Activated CD4-positive, alpha-beta T cell treated with anti-CD3 and anti-CD28 coated beads for 36 hours (primary cell): ENCODE measurements at places on chromosomes 12 and 14.
A peak's percentile ranks its signal among the peaks of the same experiment; 100 is the strongest.

GRCh38 chr14:71606064-71606463 lies 326.2 kb upstream of the RGS6 start:
- H3K4me1 ChIP-seq: peaks cover 34% of the 10 kb centered on the region
- no peak for DNase-seq
- H3K27me3 ChIP-seq: no peaks in the 10 kb centered on the region
- H3K36me3 ChIP-seq: peaks cover 13% of the 10 kb centered on the region
- no peak overlapping the region for H3K4me3 ChIP-seq
- no peak overlapping the region for H3K27ac ChIP-seq

GRCh38 chr14:71932229-71932981 lies at the start of gene RGS6:
RGS6 (plus strand) TSS chr14:71932429.
- peaks cover 51% of the 10 kb centered on the region for H3K27me3 ChIP-seq
- peak within 1 kb of the TSS; percentile 44 for H3K4me3 ChIP-seq
- H3K4me1 ChIP-seq: peaks cover 17% of the 10 kb centered on the region
- H3K36me3 ChIP-seq: no peaks in the 10 kb centered on the region
- DNase-seq: peak; percentile 63

- H3K27me3 ChIP-seq: no peaks in the 10 kb centered on the region
- H3K4me1 ChIP-seq: no peaks in the 10 kb centered on the region
- no peak for DNase-seq
- H3K27ac ChIP-seq: no peak overlapping the region
These were observed 47.2 kb downstream of the MYF5 start for GRCh38 chr12:80763874-80764273.

DNA sequence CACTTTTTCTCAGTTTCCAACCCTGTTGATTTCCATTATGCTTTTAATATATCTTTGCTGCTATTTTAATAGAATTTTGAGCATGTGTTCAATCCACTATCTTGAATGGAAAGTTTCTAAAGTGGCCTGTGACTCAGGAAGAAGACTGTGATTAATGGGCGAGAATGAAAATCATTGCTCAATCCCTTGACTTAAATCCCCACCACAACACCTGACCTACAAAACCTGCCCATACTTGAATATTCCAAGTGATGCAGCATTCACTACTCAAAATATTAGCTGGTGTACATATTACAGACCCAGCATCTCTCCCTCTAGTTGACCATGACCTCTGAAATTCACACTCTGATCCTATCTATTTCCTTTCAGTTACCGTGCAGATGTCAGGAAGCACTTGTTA lies 1.3 kb upstream of the OAS3 start:
- peaks cover 37% of the 10 kb centered on the region for H3K4me1 ChIP-seq
- no peaks in the 10 kb centered on the region for H3K27me3 ChIP-seq
- DNase-seq: no peak

- DNase-seq: no peak
- H3K4me1 ChIP-seq: no peaks in the 10 kb centered on the region
These were observed 263.2 kb downstream of the RAD51B start for GRCh38 chr14:68082698-68083291.

DNA sequence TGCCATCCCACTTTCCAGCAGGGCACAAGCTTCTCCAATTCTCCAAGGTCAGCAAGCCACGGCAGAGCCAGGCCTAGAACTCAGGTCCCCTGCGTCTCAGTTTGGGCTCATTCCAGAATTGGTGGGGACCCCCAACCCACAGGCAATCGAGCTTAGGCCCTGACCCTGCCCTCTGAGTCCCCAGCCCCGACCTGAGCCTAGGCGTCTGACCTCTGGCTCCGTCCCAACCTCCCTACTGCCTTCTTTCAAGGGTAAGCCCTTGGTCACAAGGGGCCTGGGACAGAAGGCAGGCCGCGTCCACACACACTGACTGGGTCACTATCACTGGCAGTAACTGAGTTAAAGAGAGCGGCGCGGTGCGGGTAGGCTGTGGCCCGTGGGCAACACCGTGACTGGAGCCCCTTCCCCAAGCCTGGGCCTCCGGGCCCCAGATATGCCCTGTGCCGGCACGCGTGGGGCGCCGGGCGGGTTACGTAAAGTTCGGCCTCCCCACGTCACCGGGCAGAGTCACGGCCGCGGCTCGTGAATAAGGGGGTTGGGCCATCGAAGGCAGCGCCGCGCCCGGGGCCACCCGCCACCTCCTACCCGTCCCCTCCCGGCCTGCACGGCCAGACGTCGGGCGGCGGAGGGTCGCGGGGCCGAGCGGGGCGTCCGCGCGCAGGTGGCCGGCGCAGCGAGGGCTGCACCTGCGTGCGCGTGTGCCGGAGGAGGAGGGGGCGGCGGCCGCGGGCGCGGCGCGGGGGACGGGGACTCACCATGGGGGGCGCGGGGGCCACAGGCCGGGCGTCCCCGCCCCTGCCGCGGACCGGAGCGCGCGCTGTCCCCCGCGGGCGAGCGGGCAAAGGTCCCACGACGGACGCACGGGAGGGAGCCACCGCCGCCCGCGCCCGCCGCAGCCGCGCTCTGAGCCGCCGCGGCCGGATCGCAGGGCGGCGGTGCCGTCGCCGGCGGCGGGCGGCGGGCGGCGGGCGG lies 516 bp downstream of the ANKRD9 start:
- H3K4me3 ChIP-seq: peak overlapping the region; percentile 63
- peaks cover 16% of the 10 kb centered on the region for H3K4me1 ChIP-seq

GRCh38 chr14:32043624-32044023 lies 33.5 kb upstream of the ARHGAP5 start:
- no peaks in the 10 kb centered on the region for H3K4me1 ChIP-seq
- no peak overlapping the region for H3K4me3 ChIP-seq
- no peaks in the 10 kb centered on the region for H3K36me3 ChIP-seq
- no peak overlapping the region for H3K27ac ChIP-seq
- peaks cover 4% of the 10 kb centered on the region for H3K27me3 ChIP-seq
- DNase-seq: no peak

DNA sequence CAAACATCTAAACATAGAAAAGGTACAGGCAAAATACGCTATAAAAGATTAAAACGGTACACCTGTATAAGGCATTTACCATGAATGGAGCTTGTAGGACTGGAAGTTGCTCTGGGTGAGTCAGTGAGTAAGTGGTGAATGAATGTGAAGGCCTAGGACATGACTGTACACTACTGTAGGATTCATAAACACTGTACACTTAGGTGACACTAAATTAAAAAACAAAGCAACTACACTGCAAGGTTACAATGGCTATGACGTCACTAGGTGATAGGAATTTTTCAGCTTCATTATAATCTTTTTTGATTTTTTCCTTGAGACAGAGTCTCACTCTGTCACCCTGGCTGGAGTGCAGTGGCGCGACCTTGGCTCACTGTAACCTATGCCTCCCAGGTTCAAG lies 269.2 kb downstream of the KSR2 start:
- no peaks in the 10 kb centered on the region for H3K27me3 ChIP-seq
- no peaks in the 10 kb centered on the region for H3K36me3 ChIP-seq
- no peak overlapping the region for H3K4me3 ChIP-seq
- H3K4me1 ChIP-seq: no peaks in the 10 kb centered on the region

DNA sequence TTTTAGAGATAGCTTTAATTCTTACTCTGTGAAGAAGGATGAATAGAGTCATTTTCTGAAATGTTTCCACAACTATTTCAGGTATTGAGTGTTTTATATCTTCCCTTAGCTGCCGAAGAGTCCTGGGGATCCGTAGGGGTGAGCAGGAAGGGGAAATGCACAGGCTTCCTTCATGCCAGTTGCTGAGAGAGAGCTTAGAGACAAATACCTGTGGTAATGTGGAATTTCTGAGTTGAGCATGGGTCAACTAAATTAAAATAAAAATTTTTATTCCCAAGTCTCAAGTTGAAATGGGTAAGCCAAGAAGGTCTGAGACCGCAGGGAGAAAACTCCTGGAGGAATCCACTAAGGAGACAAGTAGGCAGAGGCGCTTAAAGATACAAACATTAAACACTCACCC lies 185.7 kb downstream of the DAD1 start:
- H3K4me1 ChIP-seq: no peaks in the 10 kb centered on the region
- no peak overlapping the region for H3K27ac ChIP-seq
- no peak for DNase-seq
- H3K4me3 ChIP-seq: no peak overlapping the region
- H3K36me3 ChIP-seq: no peaks in the 10 kb centered on the region

- H3K4me3 ChIP-seq: no peak overlapping the region
- no peaks in the 10 kb centered on the region for H3K4me1 ChIP-seq
- DNase-seq: no peak
- no peaks in the 10 kb centered on the region for H3K36me3 ChIP-seq
- H3K27me3 ChIP-seq: no peaks in the 10 kb centered on the region
These were observed 8.3 kb downstream of the KRT80 start for GRCh38 chr12:52183544-52183910.
